ENCODE measurements at places on chromosomes 2 and 18.

GRCh38 chr2:767944-768343 lies 90.7 kb upstream of the TMEM18 start:
- no peak for DNase-seq

DNA sequence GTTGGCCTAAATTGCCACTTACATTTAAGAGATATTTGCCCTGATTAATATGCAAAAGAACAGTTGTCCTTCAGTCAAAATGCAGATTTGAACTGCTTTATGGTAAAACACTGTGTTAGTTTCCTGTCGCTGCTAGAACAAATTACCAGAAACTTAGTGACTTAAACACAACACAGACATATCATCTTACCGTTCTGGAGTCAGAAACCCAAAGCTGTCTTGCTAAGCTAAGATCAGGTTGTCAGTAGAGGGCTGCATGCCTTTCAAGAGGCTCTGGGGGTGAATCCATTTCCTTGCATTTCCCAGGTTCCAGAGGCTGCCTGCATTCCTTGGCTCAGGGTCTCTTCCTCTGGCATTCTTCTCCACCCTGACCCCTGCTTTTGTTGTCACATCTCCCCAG lies 149.5 kb downstream of the FAM161A start:
- DNase-seq, result no peak

DNA sequence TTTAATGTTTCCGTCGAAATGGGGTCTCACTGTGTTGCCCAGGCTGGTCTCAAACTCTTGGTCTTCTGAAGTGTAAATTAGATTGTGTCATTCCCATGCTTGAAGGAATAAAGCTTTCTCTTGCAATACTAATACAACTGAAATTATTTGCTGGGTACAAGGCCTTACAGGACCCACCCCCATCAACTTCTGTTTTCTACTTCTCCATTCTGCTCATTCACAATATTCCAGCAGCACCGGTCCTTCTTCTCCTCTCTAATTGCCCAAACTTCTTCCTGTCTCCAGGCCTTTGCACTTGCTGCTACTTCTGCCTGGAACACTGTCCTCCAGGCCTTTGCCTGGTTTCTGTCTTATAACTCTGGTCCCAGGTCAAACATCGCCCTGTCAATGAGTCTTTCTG lies 73.8 kb downstream of the APOB start:
- no peak for DNase-seq

GRCh38 chr2:66874411-66874810 lies 439.5 kb downstream of the MEIS1 start:
- DNase-seq, result no peak

- DNase-seq, result no peak
These were observed 31.2 kb downstream of the GPC1 start for GRCh38 chr2:240466579-240467148.

GRCh38 chr2:75336451-75336850 lies 137.1 kb upstream of the TACR1 start:
- no peak for DNase-seq

DNA sequence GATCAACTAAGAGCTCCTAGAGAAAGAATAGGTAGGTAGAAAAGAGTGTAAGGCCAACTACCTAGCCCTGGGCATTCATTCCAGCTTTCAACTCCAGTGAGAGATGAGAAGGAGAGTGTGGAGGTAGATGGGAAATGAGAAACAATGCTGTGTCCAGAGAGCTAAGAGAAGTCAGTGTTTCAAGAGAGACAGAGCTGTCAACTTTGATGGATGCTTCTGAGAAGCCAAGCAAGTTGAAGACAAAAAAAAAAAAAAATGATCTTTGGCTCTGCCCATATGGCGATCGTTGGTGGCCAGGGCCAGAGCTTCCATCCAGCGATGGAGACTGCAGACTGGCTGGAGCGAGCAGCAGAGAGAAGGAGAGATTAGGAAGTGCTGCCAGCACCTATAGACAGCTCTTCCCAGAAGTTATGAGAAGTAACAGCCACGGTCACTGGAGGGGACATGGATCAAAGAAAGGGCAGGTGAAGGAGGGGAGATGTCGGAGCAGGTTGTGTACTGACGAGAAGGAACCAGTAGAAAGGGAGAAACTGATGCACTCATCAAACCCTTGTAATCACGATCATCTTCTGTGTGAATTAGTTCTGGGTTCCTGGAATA lies 112.4 kb upstream of the PPP1CB start:
- DNase-seq, result no peak

DNA sequence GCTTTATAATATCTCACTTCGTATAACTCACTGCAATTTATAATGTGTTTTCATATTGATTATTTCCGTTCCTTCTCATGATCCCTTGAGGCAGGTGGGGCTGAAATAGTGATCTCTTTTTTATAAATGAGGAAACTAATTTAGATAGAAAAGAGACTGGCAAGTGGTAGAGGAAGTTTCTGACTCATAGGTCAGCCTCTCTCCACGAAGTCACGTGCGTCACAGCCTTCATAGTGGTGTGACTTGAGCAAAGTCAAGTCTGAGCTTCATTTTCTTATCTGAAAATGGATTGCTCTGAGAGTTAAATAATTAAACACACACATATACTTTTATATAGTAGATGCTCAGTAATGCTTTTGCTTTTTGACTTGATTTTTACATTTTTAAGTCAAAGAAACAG lies 19.9 kb downstream of the ABCG5 start:
- no peak for DNase-seq

- no peak for DNase-seq
These were observed 451.4 kb downstream of the TNS1 start for GRCh38 chr2:217551252-217551899.

DNA sequence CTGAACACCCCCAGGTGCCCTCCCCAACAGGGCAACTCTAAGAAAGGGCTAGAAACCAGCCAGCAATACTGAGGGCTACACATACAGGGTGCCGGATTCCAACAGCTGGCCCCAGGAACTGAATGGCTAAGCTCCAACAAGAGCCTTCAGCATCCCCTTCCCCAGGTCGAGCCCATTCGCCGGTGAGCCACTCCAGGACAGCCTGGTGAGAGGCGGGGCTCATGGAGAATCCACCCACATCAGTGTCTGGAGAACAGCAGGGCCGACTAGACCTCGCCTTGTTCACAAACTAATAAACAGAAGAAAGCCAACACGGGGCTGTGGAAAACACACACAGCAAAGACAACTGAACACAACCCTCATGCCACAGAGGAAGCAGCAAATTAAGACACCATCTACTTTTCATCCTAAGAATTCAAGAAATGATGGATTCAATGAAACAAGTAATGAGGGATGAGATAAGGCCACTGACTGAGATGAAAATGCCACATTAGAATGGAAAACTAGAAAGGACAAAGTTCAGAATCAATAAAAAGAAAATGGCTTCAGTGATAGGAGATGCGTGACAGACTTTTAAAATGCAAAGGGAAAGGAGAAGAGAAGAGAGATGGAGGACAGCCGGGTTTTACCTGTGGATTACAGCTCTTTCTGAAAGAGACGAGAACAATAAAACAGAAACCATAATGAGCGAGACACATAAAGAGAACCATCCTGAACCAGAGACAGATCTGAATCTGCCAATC lies 8.2 kb downstream of the PER2 start:
- no peak for DNase-seq

DNA sequence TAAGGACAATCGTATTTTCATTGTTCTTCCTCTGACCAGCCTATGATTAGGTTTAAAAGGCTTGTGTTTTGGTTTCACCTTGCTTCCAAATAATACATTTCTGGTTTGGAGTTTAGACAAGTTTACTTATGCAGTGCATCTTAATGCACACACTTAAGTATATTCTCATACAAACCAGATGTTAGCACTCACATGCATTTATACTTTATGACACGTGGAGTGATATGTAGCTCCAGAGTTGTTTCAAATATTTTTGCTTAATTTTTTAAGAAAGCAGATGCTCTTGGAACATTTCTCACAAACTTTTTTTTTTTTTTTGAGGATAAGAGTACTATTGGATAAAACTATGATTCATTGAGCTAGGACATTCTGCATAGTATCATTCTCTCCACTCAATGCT lies 109.9 kb downstream of the PDE1A start:
- DNase-seq, result no peak

DNA sequence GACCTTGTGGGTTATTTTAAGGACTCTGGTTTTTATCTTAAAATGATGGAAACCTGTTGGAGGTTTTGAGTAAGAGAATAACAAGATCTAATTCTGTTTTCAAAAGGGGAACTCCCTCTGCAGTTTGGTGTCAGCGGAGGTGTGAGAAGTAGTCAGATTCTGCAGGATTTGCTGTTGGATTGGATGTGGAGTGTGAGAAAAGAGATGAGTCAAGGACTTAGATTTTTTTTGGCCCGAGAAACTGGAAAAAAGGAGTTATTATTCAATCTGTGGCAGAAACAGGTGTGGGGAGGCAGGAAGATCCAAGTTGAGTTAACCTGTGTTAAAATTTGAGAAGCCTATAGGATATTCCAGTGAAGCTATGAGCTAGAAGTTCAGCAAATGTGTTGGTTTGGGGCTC lies 337.2 kb upstream of the FANCL start:
- DNase-seq, result no peak

GRCh38 chr2:189297446-189297845 lies 117.9 kb upstream of the COL5A2 start:
- DNase-seq, result no peak

DNA sequence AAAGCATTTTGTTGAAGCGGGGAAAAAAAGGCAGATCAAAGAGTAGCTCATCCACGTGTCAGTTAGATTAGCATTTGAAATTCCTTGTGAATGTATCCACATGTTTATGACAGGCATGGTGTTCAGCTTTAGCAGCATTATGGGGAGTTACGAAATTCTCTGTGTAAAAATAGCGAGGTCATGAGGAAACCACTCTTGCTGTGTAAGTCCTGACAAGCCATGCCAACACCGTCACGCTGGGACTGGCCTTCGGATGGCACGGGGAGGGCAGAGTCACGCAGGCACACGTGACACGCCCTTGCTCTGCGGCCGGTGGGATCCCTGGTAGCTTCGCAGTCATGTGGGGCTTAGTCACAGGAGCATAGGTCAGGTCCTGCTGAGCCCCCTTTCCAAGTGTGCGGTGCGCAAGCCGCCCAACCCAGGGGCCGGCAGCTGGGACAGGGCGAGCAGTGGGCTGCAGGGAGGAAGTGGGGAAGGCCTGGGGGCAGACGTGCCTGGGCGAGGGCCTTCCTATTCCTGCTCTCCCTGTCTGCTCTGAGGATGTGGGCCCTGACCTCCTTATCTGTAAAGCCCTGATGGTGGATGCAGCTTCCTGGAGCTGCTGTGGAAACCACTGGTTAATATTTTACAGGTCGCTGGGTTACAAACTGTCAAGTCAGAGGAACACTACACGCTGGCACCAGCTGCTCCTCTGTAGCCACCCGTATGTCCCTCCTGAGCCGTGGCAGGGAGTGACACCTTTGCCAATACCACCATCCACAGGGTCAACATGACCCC lies 18.0 kb downstream of the MBP start:
- DNase-seq, result no peak

Measured in CD4-positive, alpha-beta memory T cell (primary cell).